ELF-1 (cell line): ENCODE measurements at places on chromosomes 12 and 14.

GRCh38 chr12:124747426-124748161, 116.1 kb downstream of the SCARB1 start:
- no peak for DNase-seq

DNA sequence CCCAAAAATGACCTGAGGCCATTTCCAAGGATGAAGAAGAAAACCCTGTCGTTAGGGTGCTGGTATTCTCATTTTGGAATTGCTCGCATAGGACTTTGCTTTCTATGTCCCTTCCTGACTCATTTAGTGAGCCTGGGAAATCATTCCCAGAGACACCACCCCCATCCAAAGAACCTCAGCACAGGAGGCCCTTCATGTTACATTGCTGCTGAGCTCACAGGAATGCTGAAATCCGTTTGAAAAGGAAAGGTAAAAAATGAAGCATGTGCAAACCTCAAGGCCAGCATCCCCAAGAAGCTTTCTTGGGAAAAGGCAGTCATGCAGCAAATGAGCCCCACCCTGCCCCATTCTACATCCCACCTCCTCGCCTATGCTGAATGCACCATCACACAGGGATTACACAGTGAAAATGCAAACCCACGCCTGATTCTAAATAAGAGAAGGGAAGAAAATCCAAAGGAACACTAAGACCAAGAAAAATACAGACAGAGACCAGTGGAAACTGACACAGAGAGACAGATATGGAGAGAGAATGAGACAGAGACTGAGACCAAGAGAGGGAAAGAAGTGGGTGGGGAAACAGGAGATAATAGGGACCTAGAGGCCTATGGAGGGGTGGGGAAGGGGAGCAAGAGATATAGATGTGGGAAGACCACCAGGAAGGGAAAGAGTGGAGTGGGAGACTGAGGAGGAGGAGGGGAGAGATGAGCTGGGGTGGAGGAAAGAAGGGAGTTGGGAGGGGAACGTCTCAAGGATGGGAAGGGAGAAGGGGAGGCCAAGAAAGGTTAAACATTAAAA, 33.5 kb downstream of the NIN start:
- DNase-seq, result no peak

DNA sequence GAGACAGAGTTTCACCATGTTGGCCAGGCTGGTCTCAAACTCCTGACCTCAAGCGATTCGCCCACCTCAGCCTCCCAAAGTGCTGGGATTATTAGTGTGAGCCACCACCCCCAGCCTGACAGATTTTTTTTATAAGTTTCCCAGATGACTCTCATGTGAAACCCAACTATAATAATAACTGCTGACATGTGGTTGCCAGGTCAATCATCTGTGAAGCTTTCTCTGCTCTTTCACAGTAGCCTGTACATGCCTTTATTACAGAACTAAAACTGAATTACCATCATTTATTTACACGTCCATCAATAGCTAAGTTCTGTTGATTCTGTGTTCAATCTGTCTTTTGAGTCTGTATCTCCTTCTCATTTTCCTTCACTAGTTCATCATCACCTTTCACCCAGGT, 218.5 kb downstream of the RPS29 start:
- DNase-seq, result no peak

DNA sequence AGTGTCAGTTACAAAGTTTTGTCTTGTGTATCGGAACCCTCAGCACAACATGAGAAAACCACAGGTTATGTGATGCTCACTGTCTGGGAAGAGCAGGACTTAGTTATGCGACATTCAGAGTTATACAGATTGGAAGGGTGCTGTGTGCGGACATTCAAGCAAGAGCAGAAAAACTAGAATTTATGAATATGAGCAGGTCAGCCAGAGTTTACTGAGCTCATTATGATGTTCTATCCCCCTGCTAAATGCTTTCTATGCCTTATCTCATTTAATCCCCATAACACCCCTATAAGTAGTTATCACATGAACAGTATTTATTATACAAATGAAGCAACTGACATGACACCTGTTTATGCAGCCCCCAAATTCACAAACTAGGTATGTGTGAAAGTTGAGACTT, 1083.2 kb downstream of the FLRT2 start:
- DNase-seq, result no peak

GRCh38 chr12:17062267-17063036, 456.5 kb upstream of the LMO3 start:
- DNase-seq, result no peak

DNA sequence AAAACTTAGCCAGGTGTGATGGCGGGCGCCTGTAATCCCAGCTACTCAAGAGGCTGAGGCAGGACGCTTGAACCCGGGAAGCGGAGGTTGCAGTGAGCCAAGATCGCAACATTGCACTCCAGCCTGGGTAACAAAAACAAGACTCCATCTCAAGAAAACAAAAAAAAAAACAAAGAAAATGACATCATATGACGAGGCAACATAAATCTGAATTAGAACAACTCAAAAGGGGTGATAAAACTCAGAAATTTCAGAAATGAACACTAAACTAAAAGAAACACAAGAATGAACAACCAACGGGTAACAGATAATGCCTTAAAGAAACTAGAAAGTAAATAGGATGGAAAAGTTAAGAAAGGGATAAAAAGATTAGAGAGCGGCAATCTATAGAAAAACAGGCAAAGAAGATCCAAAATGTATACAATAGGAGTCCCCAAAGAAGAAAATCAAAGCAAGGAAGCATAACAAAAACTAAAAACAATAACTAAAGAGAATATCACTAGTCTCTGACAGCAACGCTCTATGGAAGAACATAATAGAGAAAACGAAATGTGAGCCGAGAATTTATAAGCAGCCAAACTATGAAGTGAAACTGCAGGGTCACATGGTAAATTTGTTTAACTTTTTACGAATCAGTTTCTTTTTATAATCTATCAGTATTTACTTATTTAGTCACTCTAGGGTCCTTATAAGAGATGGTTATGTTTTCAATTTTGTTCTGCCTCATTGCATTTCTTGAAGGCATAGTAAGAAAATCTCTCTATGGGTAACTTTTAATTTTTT, 45.7 kb downstream of the SPPL3 start:
- no peak for DNase-seq

- peak; percentile 25 for DNase-seq
Measured at GRCh38 chr12:3995306-3995705, 122.1 kb upstream of the PARP11 start.

GRCh38 chr12:70962226-70962794, 41.8 kb upstream of the PTPRR start:
- DNase-seq, result no peak

- peak; percentile 42 for DNase-seq
Measured at GRCh38 chr14:65833267-65833880, 420.8 kb downstream of the FUT8 start.

DNA sequence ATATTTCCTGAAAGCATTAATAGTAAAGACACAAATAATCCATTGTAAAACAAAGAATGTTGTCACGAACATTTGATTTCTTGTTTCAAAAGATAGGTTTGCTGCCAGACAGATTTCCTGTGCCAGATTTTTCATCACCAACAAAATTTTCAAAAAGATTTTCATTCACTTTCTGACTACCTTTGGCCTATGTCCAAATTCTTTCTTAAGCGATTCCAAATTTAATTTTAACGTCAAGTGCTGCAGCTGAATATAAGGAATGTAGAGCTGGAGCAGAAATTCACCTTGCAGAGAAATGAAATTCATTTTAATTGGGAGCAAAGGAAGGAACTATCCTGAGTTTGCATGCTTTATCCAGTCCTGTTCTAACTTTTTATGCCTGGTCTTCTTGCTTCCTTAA, 277.4 kb downstream of the CCER1 start:
- DNase-seq, result no peak

DNA sequence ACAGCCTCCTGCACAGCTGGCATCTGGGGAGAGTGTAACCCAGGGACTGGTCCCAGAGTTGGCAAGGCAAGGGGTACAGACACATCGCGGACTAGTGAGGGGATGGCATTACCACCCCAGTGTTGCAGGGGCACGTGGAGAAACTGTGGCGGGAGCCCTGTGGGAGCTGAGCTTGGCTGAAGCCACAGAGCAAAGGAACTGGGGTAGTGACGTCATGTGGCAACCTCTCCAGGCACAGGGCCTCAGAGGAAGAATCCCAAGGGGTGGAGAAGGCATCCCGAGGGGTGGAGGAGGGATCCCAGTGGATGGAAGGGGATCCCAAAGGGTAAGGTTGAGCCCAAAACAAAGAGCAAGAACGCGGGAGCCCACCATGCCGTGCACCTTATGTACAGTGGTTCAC, 70.1 kb downstream of the GSC start:
- no peak for DNase-seq

- no peak for DNase-seq
Measured at GRCh38 chr12:50003595-50003994, 21.7 kb downstream of the RACGAP1 start.

DNA sequence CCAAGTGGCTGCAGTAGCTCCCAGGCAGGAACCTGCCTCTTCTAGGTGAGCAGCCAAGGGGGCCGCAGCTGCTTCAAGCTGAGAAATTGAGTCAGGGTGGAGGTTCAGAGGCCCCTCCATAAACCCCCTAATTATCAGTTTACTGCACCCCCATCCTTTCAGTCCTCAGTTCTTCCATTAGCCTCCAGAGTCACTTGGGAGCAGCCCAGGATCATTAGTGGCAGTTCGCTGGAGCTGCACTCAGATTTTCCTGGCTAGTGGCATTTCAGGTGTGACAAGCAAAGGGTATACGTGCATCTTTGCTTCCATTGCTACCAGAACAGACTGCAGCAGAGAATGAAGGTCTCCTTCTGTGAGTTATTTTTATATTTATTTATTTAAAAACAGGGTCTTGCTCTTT, 358.7 kb downstream of the FUT8 start:
- no peak for DNase-seq

- DNase-seq, result no peak
Measured at GRCh38 chr12:45326358-45326975, 110.6 kb downstream of the ANO6 start.

DNA sequence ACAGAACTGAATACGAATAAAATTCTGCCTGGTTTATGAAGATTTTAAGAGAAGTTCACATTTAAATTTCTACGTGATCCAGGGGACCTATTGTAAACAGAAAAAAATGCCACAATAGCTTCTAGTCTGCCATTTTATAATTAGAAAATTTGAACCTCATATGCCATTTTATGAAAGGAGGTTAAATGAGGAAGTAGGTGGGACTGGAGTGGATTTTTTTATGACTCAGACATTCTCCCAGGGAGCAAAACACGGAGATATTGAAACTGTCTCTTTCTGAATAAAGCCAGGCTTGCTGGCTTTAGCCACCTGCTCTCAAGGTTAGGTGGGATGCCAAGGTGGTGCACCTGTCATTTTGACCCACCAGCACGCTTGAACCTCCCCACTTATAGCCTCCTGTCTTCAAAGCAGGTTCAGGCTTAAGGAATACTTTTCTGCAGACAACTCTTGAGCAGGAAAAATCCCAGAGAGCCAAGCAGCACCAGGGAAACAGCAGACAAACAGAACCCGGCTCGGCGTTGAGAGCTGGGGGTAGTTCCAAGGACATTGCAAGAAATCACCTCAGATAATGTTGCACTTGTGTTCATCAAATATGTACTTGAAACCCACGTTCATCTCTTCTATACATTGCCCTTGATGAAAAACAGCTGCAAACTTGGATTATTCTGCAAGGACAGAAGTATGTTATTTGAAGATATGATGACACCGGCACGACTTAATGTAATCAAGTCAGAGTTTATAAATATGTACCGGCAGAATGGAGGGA, 203.7 kb downstream of the PPM1H start:
- no peak for DNase-seq

DNA sequence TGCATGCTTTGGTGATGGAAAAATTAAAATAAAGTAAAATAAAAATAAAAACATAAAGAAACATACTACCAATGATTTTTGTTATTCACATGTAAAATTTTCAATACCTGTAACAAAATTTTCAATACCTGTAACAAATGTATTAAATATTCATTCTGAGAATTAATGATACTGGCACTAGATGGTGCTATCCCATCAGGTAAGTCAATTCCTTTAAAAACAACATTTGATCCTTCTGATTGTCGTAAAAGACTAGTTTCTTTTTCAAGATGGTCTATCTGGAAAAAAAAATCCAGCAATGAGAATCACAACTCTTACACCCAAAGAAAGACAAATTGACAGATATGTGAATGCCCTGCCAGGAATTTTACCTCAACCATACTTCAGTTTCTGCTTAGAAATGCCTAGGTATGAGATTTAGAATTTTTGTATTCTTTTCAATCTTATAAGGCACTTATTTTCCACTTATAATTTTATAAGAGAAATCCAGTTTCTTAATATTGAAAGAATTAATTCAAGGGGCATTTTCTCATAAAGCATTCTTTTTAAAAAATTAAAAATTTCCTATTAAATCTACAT, 30.7 kb downstream of the CEP290 start:
- DNase-seq, result no peak

GRCh38 chr12:102415515-102415914, 64.8 kb downstream of the IGF1 start:
- no peak for DNase-seq

DNA sequence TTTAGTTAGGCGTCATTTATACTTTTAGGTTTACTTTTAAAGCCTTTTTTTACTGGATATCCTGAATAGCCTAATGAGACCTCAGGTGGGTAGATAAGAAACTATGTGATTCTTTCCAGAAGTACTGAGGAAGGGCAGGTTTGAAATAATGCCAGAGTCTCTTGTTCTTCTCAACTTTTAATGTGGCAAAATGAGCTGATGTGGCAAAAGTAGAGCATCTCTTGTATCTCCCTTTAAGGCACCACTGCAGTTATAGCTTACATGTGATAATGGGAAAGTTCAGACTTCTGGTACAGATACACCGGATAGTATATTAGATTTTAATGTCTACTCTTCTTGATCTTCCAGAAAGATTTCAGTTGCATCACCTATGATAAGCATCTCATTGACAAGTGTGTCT, 1124.8 kb downstream of the LRFN5 start:
- DNase-seq, result no peak

DNA sequence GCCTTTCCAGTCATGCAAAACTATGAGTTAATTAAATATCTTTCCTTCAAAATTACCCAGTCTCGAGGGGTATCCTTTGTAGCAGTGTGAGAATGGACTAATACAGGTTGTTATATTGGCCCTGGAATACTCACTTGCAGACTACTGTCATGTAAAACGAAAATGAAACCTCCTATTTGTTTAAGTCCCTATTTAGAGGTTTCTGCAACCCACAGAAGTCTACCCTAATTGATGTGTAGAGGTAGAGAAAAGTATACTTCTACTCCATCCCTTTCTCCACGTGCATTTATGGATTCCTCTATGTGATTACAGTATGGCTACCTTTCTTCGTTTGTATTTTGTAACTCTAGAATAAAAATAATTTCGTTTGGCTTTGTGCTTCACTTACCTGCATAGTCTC, 371.1 kb downstream of the FSCB start:
- no peak for DNase-seq
